Daoy (cell line): ENCODE measurements at places on chromosomes 16 and 17.

- peak; percentile 89 for DNase-seq
These were observed 6.6 kb downstream of the CDC42EP4 start for GRCh38 chr17:73304971-73305812.

GRCh38 chr16:69012906-69013305 is 92.5 kb upstream of the HAS3 start:
- no peak for DNase-seq

- DNase-seq, result no peak
These were observed 42.9 kb upstream of the NUDT7 start for GRCh38 chr16:77679391-77679790.

GRCh38 chr17:61605692-61606091 is 14.7 kb upstream of the NACA2 start:
- no peak for DNase-seq

- no peak for DNase-seq
These were observed 19.9 kb downstream of the ZNF200 start for GRCh38 chr16:3214904-3215600.
